ENCODE measurements at places on chromosomes 1 and 21. TPM values are rescaled to one million over a fixed set of nuclear protein-coding genes. Genes with fewer than 3 reads are reported as not detected.

IGFN1 gene
- 0.91 TPM for polyA plus RNA-seq

GRCh38 chr1:160860840-160861505 is 1.7 kb downstream of the CD244 start:
- no peak for DNase-seq

DNA sequence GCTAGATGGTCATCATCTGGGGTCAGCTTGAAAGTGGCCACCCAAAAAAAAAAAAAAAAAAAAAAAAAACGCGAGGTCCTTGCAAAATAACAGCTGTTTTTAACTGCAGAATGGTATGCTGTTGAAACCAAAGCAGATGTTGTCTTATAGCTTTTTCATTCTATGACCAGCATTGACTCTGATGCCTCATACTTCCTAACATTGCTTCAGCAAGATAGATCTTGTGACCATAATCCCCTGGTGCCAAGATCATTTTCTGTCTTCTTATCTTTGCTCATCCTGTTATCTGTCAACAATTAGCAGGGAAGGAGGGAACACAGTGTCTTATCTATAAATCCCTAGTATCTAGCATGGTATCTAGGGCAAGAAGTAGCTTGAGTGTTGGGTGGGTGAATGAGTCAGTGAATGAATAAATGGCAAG is 181.5 kb downstream of the PLPP3 start:
- DNase-seq, result no peak

KRTAP21-2 gene
- polyA plus RNA-seq, result not detected

DNA sequence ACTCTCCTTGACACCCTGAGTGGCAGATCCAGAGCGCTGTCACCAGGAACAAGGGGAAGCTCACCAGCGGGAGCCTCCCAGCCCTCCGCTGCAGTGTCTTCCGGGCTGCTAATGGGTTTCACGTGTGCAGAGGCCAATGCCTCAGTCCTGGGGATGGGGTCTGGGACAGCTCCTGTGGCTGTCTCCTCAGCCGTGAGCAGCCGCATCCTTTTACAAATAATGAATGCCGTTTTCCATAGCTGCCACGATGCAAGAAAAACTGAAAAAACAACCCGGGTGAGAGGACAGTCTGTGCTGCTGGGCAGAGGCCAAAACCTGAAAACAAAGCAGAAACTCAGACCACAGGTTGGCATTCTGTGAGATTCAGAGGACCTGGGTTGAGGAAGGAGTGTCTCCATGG is 212.2 kb upstream of the RAB4A start:
- no peak for DNase-seq

PPP1R12B gene
- polyA plus RNA-seq, result 27.3 TPM

HTR1D gene
- polyA plus RNA-seq, result 0.23 TPM

DNA sequence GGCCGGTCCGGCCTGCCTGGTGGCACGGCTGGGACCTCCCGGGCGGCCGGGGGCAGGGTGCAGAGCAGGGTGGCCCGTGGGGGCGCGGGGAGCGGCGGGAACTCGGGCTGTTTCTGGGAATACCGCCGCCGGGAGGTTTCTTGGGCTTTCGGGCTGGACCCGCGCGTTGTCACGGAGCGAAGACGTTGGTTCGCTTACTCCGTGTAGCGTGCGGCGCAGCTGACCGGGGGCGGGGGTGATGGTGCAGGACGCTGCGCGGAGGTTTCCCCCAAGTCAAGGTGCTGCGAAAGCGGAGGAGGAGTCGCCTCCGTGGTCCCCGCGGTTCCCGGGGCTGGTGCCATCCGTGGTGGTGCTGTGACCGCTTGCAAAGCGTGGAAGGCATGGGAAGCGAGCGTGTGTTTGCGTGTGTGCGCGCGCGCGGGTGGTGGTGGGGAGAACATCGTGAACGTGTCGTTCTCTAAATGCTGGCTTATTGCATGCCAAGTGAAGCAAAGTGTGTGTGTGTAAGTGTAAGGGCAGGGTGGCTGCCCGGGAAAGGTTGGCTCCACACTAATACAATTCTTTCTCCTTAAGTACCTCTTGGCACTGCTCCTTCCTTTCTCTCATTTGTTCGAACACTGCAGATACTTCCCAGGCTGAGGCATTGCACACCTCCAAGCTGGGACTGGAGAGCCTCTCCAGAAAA is 1.1 kb downstream of the RYR2 start:
- peak; percentile 18 for DNase-seq

GRCh38 chr1:80447526-80447925 is 1353.2 kb upstream of the ADGRL2 start:
- no peak for DNase-seq

CDK18 gene
- polyA plus RNA-seq, result 27.1 TPM

SYNC gene
- polyA plus RNA-seq, result 1.2 TPM

GRCh38 chr1:163395790-163396189 is 74.0 kb downstream of the NUF2 start:
- peak; percentile 30 for DNase-seq

DNA sequence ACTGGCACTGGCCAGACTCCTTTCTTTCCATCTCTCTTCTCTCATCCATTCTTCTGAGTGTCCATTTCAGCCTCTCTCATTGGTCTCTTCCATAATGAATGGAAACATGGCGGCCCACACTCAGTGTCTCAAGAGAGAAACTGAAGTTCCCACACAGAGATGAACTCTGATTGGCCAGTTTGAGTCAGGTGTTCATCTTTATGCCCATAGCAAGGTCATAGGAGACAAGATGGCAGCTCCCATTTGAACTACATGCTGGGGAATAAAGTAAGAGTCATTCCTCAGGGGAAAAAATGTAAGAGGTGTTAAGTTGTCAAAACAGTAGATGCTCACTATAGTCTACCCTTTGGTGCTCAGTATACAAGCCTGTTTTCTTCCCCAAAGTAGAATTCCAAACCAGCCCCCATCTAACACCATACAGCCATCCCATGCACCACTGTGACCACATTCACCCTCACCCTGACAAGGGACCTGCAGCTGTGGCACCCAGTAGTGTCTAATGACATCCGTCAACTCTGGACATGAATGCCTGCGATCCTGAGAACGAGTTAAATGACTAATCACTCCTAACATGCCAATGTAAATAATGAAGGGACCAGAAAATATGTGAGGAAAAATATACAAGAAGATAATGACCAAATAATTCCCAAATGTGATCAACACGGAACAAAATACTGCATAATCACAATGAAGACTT is 12.4 kb downstream of the CDA start:
- DNase-seq, result no peak

GRCh38 chr1:66283622-66284041 is 250.3 kb upstream of the SGIP1 start:
- DNase-seq, result no peak

- DNase-seq, result no peak
Measured at GRCh38 chr1:66852870-66853269, 51.8 kb upstream of the INSL5 start.

C4BPA gene
- polyA plus RNA-seq, result 0.52 TPM

DNA sequence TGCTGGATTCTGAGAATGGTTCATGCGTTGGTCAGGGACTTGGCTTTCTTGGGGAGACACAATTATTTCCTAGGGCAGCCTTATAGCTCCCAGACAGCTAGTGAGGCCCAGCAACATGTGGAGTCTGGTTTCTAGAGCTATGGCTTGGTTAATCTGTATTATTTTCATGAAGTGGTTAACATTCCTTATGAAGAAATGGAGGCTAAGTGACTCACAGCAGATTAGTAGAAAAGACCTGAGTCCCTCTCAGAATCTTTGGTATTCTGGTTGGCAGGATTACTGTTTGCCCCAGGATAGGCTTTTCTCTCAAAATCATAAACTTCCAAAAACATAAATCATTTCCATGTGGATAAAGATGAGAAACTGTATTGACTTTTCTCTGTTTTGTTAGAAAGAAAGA is 42.3 kb downstream of the DUSP10 start:
- DNase-seq, result no peak

- no peak for DNase-seq
Measured at GRCh38 chr1:116019653-116020253, 43.4 kb downstream of the SLC22A15 start.

GRCh38 chr1:92505015-92505692 is 18.4 kb upstream of the GFI1 start:
- no peak for DNase-seq

TLR5 gene
- 5.9 TPM for polyA plus RNA-seq

SERTAD4 gene
- 3.3 TPM for polyA plus RNA-seq

DNA sequence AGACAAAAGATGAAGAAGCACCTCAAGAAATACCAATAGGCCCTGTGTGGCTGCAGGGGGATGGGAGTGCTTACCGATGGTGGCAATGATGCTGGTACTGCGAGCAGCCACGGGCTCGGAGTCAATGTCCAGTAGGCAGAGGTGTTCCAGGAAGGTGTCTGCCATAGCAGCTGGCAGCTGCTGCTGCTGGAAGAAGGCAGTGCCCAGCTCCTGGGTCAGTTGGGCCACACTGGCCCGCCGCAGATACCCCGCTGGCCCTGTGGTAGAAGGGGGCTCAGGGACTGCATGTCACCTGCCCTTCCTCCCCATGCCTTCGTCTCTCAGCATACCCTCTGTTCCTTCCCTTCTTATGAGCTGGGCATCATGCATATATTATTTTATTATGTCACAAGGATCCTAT is 1.2 kb downstream of the PKLR start:
- no peak for DNase-seq

GRCh38 chr1:66444438-66445265 is 89.3 kb upstream of the SGIP1 start:
- DNase-seq, result no peak

GRCh38 chr1:7007902-7008301 is 222.6 kb downstream of the CAMTA1 start:
- no peak for DNase-seq
